ENCODE measurements at places on chromosomes 13 and 19. TPM values are rescaled to one million over a fixed set of nuclear protein-coding genes. Genes with fewer than 3 reads are reported as not detected.

- DNase-seq = no peak
Measured at GRCh38 chr13:24910502-24911132, 146.6 kb downstream of the RNF17 start.

- no peak for DNase-seq
Measured at GRCh38 chr19:1563251-1563650, 4.9 kb downstream of the MEX3D start.

- DNase-seq = no peak
Measured at GRCh38 chr19:12828494-12828893, 5.9 kb downstream of the RTBDN start.

The KLF12 gene
- total RNA-seq = 6.7 TPM

- no peak for DNase-seq
Measured at GRCh38 chr13:69264362-69265334, 843.0 kb upstream of the ATXN8OS start.

The DNMT1 gene
- 44.1 TPM for total RNA-seq

DNA sequence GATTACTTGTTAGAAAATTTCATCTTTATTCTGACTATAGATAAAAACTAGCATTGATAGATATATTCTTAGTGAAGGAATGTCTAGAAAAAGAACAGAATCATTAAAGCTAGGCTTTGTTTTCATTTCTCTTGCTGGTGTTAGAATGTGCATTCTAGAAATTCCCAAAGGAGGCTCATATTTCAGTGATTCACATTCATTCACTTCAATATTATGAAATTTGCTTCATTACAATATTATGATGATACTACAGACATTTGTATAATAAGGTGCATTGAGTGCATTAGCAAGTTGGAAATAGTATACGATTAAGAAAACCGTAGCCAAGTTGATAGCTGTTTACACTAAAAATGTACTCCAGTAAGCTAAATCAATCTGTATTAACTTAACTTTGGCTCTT is 70.7 kb upstream of the MYCBP2 start:
- no peak for DNase-seq

- no peak for DNase-seq
Measured at GRCh38 chr19:17967257-17968051, 547 bp downstream of the KCNN1 start.

DNA sequence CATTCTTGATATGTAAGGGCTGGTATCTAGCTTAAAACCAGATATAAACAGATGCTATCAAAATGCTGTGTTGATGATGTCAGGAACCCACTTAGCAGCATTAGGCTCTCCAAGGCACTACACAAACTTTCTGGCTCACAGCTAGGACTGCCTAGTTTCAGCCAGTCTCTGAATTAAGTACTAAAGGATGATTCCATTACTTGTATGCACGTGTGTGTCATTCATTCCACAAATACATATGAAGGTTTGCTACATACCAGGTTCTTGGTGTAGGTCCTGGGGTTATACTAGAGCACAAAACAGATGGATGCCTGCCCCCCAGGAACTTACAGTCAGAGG is 151.5 kb downstream of the RGCC start:
- DNase-seq = no peak

GRCh38 chr19:16337809-16338469 is 13.3 kb downstream of the KLF2 start:
- no peak for DNase-seq

DNA sequence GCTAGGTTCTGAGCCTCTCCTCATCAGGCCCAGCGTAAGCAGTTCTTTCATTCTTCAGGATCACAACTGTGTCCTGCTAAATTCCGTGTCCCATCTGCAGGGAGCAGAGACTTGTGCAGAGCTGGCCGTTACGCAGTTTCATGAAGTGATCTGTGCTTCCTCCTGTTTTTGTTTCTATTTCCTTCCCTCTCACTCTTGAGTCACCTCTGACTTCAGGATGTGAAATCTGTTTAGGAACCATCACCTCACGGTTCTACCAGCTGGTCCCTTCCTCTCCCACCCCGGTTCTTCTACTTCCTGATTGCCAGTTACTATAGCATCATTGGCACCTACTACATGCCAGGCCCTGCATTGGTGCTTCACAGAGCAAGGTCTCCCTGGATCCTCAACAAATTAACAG is 8.5 kb downstream of the MAU2 start:
- no peak for DNase-seq

The ZNF221 gene
- 7.5 TPM for total RNA-seq

DNA sequence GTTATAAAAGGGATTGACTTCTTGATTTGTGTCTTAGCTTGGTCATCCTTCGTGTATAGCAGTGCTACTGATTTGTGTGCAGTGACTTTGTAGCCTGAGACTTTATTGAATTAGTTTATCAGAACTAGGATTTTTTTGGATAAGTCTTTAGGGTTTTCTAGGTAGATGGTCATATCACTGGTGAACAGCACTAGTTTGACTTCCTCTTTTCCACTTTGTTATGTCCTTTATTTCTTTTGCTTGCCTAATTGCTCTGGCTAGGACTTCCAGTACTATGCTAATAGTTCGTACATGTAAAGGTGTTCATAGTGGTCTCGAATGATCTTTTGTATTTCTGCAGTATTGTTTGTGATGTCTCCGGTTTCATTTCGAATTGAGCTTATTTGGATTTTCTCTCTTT is 145.4 kb downstream of the DNAJC3 start:
- no peak for DNase-seq

The FAM124A gene
- 4.3 TPM for total RNA-seq

DNA sequence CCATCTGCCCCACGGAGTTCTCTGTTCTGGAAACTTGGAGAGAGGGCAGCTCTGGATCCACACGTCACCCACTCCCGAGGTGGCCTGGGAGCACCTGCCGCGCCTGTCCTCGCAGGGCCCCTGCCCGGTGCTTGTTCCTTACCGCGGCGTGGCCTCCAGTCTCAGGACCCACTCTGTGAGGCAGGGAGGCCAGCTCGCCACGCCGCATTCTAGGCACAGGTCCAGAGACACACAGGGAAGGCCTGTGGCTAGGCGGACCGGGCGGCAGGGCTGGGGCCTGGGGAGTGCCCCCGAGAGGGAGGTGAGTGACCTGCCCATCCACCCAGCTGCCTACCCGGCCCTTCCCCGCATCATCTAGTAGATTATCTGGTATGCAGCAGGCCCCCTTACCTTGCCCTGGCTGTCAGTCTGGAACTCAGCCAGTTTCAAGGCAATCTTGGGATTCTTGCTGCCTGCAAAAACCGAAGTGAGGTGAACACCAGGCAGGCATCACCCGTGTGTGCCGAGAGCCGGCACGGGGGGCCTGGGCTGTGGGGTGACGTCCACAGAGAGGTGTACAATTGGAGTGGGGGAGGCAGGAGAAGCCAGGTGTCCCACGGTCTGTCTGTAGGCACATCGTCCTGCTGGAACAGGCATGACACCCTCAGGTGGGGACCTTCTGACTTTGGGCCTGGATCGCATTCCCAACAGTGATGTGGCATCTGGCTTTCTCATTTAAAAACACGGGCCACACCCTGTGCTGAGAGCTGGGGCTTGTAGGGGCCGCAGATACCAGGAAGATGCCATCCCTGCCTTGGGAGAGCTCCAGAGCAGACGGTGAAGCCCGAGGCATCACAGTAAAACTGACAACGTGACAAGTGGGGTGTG is 23.6 kb downstream of the DPP9 start:
- DNase-seq = no peak

DNA sequence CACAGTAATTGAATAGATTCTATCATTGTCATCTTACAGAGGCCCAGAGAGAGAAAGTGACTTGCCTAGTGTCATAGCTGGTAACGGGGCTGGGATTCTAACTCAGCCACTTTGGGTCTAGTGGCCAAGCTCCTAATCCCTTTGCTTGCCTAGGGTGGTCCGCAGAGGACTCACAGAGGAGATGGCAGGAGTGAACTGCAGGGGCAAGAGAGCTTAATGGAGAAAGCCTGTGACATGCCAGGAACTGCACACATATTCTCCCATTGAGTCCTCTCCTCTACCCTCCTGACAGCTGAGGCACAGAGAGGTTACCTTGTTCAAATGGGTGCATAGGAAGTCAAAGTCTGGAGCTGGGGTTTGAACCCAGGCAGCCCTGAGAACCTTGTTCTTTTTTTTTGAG is 2.7 kb downstream of the LSR start:
- no peak for DNase-seq

- no peak for DNase-seq
Measured at GRCh38 chr19:49058562-49058961, 1.0 kb upstream of the CGB7 start.

The ZNF285 gene
- total RNA-seq = 5.5 TPM

GRCh38 chr13:22287343-22287920 is 616.6 kb downstream of the FGF9 start:
- DNase-seq = no peak

The ZNF550 gene
- total RNA-seq = 15.1 TPM

GRCh38 chr19:10747674-10748073 is 29.8 kb downstream of the DNM2 start:
- no peak for DNase-seq

- peak; percentile 84 for DNase-seq
Measured at GRCh38 chr19:6509118-6509971, 7.2 kb upstream of the TUBB4A start.

- no peak for DNase-seq
Measured at GRCh38 chr19:49432141-49433073, 7.2 kb downstream of the GFY start.

The OR7C1 gene
- total RNA-seq = 0.14 TPM

The PCDH20 gene
- total RNA-seq = 0.63 TPM

GRCh38 chr13:40770934-40771618 is at the start of gene MRPS31:
MRPS31 (minus strand) TSS chr13:40771190; CDS start chr13:40771136, 54 bp downstream.
- DNase-seq = peak; percentile 93

The CLPTM1 gene
- total RNA-seq = 149 TPM

DNA sequence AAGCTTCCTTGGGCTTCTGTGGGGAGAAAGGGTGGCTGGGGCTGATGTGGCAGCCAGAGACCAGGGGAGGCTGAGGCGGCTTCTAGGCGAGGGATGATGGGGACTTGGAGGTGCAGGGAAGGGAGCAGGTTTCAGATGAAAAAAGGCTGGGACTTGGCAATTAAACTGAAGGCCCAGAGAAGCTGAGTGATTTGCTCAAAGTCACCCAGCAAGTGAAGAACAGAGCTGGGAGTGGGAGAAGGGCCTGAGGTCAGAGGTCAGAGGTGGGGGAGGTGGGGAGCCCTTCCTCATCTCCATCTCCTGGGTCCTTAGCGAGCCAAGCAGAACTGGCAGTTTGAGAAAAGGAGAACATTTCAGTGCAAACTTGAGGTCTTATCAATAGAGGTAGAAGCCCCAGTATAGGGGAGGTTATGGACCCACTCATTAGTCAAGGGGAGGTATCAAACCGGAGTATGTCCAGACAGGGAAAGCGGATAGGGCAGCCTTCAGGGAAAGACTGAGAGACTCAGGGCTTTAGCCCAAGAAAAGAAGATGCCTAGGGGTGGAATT is 49.6 kb upstream of the NFIC start:
- no peak for DNase-seq

- DNase-seq = peak; percentile 30
Measured at GRCh38 chr13:48731957-48732569, 78.3 kb downstream of the CYSLTR2 start.

DNA sequence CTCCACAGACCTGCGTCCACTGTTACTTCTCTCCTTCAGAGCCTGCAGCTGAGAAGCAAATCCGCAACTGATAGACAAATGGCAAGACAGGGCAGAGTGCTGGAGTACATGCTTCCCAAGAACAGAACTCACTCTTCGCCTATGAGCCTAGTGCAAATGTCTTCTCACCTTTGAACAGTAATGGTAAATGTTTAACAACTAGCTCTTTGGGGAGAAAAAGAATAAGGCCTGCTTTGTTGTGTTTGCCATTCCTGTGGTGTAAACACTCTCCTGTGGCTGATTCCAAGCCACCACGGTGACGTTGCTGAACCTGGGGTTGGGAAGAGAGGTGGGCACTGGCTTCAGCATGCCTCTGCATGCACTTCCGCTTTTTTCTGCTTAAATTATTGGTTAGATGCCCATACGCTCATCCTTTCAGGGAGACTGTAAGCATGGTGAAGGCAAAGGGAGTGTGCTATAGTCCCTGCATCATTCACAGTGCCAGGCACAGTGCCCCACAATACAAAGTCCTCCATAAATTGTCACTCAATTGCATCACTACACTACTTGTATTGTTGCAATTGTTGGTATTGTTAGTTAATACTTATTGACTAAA is 28.1 kb upstream of the GTF3A start:
- DNase-seq = no peak

DNA sequence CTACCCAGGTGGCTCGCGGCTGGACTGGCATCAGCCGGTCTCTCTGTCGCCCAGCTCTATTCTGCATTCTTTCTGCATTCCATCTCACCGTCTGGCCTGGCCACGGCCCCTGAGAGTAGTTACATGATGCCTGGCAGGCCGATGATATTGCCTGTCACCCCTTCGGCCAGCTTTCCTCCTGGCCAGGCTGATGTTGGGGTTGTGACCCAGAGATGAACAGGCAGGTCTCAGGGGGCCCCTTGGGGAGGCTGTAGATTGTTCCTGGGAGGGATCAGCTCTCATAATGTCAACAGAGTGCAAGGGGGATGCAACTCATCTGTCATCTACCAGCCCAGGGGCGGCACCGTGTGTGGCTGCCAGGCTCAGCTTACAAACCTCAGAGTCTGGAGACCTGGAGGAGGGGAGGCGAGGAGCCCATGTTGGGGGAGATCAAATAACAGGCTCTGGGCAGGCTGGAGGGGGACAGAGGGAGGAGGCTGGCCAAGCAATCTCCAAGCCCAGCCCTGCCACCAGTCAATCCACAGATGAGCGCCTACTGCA is 13.6 kb upstream of the FBXO17 start:
- DNase-seq = no peak

The PPP1R13L gene
- 54.2 TPM for total RNA-seq

GRCh38 chr13:52749419-52749818 is 9.8 kb upstream of the CNMD start:
- no peak for DNase-seq

DNA sequence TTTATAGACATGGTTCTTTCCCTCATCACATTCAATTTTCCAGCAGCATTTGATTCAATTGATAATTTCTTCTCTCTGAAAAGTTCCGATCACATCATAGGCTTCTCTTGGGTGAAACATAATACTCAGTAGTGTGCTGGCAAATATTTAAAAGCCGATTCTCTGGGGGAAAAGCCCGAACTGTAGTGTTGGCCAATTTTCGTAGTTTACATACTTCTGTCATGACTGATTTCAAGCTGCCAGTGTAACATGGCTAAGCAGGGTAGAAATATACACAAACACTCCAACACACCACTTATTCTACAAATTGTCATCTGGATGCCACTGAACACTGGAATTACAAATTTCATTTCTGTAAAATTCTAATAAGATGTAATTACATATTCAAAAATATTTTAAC is 56.1 kb upstream of the FREM2 start:
- DNase-seq = no peak

DNA sequence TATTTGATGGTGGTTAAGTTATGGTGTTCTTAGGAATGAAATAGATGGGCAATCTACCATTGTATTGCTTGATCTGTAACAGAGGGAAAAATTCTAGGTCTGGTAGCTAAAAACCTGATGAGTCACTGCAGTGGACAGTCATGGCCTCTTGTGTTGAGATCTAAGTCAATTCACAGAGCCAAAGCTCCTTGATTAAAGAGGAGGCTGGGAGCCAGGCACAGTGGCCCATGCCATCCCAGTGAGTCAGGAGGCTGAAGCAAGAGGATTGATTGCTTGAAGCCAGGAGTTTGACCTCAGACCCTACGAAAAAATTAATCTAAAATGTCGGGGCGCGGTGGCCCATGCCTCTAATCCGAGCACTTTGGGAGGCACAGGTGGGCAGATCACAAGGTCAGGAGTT is 67.1 kb upstream of the KPNA3 start:
- no peak for DNase-seq

The TEX26 gene
- total RNA-seq = 0.26 TPM

The MADCAM1 gene
- 5.8 TPM for total RNA-seq

The ZNF726 gene
- total RNA-seq = 5.2 TPM

The SERTM1 gene
- not detected for total RNA-seq

- no peak for DNase-seq
Measured at GRCh38 chr13:105050686-105051085, 1484.8 kb downstream of the EFNB2 start.

Measured in mucosa of gallbladder (tissue), 1 donor.